Activated CD4-positive, alpha-beta T cell treated with anti-CD3 and anti-CD28 coated beads, Interleukin-2, amount 10 ng/mL, durations not matched to agents 7 days and 5 days (primary cell): ENCODE measurements at places on chromosomes 1 and 21. TPM values are rescaled to one million over a fixed set of nuclear protein-coding genes. Genes with fewer than 3 reads are reported as not detected.

The DNASE2B gene
- total RNA-seq, result not detected

- DNase-seq, result no peak
Measured at GRCh38 chr1:14109276-14109635, 409.3 kb downstream of the PRDM2 start.

GRCh38 chr1:154808261-154808908 lies 61.7 kb downstream of the KCNN3 start:
- DNase-seq, result no peak

The HSD3B1 gene
- total RNA-seq, result not detected

The SPATA21 gene
- total RNA-seq, result not detected

DNA sequence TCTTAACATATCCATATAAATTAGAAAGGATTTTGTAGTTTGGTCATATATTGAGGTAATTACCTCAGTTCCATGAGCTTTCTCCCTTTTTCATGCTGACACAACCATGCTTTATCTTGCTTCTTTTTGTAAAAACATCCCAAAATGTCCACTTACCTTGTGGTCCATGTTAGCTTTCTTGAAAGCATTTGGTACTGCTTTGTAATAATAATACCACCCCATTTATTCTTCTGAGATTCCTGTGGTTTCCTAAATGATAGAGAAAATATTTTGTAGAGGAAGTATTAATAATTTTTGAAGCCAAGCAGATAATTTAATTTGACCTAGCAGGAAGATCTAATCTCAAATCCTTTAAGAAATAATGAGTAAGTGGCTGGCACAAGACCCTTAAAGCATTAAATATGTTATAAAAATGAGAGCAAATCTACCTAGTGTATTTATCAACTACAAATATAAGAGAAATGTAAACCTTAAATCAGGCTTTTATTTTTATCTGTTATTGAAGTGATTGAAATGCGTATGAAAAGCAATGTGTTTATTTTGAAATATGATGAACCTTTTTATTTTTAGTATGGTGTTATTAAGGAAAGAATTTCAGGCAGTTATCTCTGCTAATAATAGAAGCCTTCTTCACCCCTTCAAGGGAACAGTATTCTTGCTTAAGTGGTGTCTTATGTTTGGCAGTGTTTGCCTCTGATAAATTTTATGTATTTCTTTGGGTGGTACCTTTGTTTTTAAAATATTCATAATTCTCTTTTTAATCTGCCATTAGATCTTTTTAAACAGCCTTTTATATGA lies 9.2 kb downstream of the PRKAA2 start:
- no peak for DNase-seq

The FLG gene
- not detected for total RNA-seq

DNA sequence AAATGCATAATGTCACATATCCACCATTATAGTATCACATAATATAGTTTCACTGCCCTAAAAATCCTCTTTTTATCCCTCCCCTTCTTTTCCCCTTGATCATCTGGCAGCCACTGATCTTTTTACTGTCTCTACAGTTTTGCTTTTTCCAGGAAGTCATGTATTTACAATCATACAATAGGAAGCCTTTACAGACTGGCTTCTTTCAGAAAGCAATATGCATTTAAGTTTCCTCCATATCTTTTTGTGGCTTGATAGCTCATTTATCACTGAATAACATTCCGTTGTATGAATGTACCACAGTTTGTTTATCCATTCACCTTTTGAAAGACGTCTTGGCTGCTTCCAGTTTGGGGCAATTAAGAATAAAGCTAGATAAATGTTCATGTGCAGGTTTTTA lies 14.3 kb upstream of the WDTC1 start:
- no peak for DNase-seq

- no peak for DNase-seq
Measured at GRCh38 chr21:14762734-14763694, 216.9 kb upstream of the SAMSN1 start.

The CAMSAP2 gene
- total RNA-seq, result 0.81 TPM

- DNase-seq, result no peak
Measured at GRCh38 chr1:186550832-186551231, 89.9 kb upstream of the PDC start.

DNA sequence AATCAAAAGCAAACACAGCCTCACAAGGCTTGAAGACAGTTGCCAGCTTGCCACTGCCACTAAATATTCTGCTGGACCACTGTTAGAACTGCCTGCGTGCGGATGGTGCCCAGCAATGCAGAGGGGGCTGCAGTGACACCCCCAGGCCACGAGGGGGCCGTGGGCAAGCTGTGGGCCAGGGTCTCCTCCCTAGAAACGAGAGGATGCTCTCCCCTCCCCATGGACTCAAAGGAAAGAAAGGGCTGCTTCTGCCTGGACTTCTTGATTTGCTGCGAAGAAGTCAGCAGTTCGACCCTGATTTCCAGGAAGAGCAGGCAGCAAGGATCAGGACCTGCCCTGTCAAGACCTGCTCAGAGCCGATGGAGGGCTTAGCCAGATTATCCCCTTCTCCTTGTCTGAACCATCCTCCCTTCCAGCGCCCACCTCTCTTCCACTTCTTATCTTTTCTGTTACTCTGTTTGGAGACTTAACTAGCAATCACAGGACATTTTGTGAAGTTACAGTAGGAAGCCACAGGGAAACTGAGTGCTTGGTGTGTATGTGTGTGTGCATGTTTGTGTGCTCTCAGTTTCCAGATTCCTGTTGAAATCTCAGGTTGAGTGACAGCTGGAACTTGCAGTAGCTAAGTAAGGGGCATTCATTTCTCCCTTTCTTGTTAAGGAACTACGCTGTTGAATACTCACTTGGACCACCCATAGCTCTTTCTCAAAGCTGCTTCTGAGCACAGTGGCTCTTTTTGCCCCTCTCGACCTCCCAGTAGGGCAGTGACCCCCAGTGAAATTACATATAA lies 2.7 kb downstream of the MAN1C1 start:
- peak; percentile 56 for DNase-seq

DNA sequence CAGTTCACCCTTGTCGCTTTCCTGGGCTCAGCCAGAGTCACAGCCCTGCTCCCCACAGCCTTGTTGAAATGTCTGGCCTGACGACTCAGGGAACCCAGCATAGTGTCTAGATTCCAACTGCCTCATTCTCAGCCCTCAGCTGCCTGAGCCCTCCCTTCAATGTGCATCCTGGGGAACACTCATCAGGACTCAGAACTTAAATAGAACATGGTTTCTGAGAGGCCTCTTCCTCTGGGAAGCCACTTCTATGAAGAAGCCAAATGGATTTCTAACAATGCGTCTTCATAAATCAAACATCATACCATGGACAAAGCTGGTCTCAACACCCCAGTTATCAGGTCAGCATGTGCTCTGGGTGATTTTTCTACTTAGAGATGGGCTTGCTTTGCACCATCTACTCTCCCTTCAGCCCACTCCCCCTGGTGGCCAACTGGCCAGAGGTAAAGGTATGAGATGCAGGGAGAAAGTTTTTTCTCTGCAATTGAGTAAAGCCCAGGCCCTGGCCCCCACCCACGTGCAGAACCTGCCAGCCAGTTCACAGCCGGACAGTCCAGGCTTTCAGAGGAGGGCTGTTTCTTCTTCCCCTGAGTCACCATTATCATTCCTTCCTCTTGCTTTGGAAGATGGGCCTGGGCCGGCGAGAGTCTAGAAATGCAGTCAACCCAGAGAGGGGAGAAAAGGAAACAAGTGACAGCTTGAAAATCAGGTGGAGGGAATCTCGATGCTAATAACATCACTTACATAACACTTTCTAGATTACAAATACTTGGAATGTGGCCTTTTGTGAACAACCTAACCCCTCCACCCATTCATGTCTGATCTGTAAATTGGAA lies 32.1 kb downstream of the CD244 start:
- peak; percentile 89 for DNase-seq

GRCh38 chr21:45047257-45047656 lies 27.1 kb upstream of the ADARB1 start:
- no peak for DNase-seq

DNA sequence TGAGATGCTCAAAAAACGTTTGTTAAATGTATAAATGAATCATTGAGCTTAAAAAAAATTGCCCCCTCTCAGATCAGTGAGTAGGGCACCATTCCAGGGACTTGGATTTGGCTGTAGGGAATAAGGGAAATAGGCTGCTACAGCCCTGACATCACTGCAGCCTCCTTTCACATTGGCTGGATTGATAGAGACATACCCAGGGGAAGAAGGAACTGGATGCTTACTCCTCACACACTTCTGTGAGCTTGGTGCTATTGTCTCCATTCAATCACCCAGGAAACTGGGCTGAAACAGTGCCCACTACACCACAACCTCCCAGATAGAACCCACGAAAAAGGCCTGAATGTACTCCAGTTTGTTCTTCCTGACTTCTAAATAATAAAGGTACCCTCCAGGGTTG lies 87.2 kb downstream of the TGFBR3 start:
- DNase-seq, result no peak

The FCGR2B gene
- total RNA-seq, result not detected

DNA sequence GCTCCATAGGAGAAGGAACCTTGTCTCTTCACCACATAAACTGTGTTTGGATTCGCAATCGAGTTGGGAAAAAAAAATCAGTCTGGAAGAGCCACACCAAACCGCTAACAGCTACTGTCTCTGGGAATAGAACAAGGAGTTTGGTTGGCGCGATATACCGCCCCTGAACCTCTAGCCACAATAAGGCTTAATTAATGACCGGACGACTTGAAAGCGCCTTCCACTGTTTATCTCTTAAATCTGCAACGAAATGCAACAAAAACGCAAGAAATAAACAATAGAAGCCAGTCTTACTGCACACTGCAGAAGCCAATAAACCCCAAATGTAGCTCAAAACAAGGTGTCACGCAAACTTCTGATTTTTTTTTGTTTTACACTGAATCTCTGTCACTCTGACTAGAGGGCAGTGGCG lies 10.9 kb downstream of the BTBD19 start:
- DNase-seq, result no peak

DNA sequence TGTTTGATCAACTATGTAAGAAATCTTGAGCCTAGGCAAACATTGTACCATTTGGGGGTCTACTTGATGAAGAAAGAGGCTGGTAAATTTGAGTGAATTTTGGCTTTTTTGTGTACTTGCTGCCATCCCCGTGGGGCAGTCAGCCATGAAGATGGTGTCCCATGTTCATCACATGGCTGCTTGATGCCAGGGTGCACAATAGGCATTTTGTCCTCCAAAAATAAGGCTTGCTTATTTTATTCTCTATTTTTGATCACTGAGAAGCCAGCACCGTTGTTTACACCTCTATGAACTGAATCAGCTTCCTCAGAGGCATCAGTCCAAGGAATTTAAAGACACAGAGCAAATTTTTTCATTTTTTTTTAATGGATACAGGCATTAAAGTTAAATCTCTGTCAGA lies 1195.7 kb downstream of the AMY1C start:
- no peak for DNase-seq

- DNase-seq, result no peak
Measured at GRCh38 chr1:20443703-20444586, 42.1 kb downstream of the CAMK2N1 start.

GRCh38 chr1:9362488-9362887 lies 69.8 kb downstream of the SPSB1 start:
- DNase-seq, result no peak

DNA sequence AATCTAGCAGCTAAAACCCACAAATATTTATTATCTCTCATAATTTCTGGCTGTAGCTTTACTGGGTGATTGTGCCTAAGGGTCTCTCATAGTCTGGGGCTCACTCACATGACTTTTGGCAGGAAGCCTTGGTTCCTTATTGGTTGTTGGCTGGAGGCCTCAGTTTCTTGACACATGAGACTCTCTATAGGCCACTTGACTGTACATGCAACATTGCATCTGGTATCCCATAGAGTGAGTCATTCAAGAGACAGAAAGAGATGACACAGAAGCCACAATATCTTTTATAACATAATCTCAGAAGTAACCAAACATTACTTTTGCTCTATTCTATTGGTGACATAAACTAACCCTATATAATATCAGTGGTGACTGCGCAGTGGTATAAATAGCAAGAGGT lies 128.5 kb upstream of the HNRNPU start:
- no peak for DNase-seq

GRCh38 chr1:209215826-209216225 lies 367.7 kb upstream of the CAMK1G start:
- no peak for DNase-seq

DNA sequence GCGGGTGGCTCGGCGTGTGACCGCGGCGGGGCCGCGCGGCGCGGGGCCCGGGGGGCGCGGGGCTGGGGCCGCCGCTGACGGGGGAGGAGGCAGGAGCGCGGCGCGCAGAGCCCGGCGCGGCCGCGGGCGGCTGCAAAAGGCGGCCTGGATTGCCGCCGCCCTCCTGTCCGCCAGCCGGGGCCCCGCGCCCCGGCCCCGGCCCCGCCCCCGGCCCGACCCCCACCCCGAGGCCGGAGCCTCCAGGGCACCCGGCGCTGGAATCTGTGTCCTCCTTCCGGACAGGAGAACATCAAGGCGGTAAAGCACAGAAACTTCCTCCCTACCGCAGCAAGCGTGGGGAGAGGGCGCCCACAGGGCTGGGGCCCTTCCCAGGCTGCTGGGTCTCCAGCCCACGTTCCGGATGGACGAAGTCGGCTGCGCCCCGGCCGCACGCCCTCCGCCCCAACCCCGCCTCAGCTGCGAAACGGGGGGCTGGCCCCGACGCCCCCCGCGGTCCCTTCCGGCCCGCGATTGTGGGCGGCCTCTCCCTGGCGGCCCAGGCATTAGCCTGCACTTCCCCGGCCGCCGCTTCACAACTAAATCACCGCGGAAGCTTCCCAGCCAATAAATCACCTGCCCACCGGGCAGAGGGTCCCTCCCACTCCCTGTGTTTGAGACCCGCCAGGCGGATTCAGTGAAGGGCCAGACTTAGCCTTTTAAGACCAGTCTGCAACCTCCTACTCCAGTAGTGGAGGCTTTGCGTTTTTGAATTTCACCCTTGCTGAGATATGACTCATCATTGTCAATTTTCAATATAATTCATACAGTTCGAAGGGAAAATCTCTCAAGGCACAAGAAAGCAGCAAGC lies 106.0 kb downstream of the SLC45A1 start:
- DNase-seq, result peak; percentile 46

DNA sequence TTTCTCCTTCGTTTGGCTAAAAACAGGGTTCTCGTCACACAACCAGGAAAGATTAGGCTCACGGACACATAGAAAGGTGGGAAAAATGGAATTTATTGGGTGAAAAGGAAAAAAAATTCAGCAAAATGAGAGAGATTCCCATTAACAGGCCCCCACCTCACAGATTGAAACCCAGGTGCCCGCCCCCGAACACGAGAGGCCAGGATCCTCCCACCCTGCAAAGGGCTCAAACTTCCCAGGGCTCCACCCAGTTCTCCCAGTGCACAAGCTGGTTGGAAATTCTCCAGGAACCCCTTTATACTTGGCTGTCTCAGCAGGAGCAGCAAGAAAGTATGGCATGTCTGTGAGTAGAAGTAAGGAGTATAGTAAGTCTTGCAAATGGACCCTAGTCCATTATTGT lies 499.7 kb downstream of the RWDD3 start:
- DNase-seq, result no peak

- DNase-seq, result no peak
Measured at GRCh38 chr1:230717251-230717650, 3.3 kb upstream of the AGT start.

The KIRREL1 gene
- total RNA-seq, result not detected

- DNase-seq, result no peak
Measured at GRCh38 chr1:202616355-202616915, 93.8 kb downstream of the SYT2 start.

The TAS1R1 gene
- total RNA-seq, result not detected
